ENCODE measurements at places on chromosomes 6 and 20.
A peak's percentile ranks its signal among the peaks of the same experiment; 100 is the strongest.

GRCh38 chr6:30154709-30155519 is 6.1 kb downstream of the TRIM10 start:
- DNase-seq, result peak; percentile 90

DNA sequence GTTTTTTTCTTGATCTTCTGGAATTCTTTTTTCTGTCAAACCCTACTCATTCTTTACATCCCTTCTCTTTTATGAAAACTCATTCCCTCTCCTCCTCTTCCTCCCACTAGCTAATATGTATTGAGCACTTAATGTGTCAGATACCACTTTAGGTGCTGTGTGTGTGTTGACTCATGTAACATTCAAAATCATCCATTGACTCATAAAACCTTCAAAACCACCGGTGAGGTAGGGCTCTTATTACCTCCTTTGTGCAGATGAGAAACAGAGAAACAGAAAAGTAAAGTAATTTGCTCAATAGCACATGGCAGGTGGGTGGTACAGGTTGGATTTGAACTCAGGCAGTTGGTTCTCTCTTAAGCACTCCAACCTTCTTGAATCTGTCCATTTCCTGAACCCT is 136.3 kb upstream of the NEDD9 start:
- no peak for DNase-seq

DNA sequence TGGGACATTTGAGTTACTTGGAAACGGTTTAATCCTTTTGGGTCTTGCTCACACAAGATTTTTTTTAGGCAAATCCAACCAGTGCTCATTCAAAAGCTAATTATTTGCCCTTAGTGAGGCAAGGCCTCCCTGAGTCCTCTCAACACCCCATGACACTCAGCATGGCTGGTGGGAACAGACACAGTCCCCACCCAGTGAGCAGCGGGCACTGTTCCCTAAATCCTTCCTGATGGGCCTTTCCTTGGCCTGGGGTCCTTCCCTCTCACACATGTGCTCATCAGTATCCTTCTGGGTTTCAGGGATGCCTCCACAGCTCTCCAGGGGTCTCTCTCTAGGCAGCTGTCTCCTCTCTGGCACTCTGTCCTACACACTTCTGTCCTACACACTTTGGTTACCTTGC is 28.0 kb downstream of the PLAGL2 start:
- DNase-seq, result no peak

DNA sequence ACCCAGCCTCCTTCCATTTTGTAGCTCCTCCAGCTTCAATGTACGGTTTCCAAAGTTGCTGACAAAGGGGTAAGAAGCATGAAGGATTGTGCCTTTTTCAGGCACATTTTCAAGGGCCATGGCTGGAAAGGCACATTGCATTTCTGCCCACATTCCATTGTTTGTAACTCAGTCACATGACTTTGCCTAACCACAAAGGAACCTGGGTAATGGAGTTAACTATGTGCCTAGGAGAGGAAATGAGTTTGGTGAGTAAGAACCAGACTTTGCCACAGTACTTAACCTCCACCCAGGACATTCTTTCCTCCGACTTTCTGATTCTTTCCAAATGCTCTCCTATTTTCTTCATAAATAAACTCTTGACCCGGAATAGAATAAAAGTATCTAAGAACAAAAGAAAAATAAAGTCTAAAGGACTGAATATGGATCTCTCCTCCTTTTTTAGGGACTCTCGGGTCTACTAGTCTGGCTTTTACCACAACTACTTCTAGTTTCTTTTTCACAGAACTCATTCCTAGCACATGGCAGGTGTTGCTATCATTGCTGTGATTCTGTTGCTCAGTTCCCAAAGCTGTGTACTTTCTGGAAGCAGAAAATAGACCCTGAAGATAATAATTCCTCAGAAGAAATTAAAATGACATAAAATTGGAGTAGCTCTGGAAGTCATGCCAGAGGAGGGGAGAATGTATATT is 81.5 kb upstream of the ISM1 start:
- DNase-seq, result peak; percentile 16

GRCh38 chr20:47380481-47380880 is 24.0 kb upstream of the ZMYND8 start:
- DNase-seq, result no peak

- DNase-seq, result no peak
Measured at GRCh38 chr20:55616367-55616766, 389.0 kb downstream of the CBLN4 start.

DNA sequence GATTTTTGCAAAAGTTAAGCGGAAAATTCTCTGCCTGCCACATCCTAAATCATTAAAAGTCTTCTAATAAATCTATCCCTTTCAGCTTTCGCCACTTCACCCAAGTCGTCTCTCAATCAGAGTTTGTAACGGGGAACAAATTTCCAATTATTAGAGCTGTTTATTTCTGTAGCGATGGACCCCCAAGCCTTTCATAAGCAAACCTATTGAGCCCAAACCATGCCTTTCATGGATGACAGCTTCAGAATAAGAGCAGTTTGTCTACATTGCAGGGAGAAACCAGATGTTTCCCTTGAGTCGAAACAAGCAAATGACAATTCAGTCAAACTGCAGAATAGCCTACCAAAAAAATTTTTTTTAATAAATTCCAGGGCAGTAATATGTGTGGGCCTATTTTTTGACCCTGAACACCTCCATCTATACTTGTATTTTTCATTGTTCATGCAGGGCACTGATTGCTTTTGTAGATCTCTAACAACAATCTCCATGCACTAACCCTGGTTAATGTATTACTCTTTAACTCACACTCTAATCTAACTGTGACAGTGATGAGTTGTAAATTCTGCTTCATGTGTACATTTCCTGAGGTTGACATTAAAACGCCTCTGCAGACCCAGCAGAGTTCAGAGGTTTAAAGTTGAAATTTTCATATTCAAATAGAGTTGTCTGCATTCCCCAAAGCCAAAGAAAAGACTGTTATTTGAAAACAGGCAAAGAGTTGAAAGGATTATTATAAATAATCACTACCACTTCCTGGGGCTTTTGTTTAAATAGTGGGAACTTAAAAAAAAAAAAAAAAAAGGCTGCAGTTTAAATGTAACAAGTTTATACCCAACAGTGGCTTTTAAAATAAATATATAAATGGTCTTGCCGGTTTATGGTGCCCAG is 64.5 kb downstream of the ATP9A start:
- DNase-seq, result no peak

- no peak for DNase-seq
Measured at GRCh38 chr6:161761966-161762365, 488.1 kb upstream of the AGPAT4 start.

GRCh38 chr6:143301188-143301587 is 149.3 kb downstream of the ADAT2 start:
- no peak for DNase-seq

GRCh38 chr6:73157870-73158269 is 67.4 kb downstream of the KHDC1L start:
- no peak for DNase-seq

GRCh38 chr20:56091628-56092234 is 86.4 kb upstream of the CBLN4 start:
- no peak for DNase-seq

DNA sequence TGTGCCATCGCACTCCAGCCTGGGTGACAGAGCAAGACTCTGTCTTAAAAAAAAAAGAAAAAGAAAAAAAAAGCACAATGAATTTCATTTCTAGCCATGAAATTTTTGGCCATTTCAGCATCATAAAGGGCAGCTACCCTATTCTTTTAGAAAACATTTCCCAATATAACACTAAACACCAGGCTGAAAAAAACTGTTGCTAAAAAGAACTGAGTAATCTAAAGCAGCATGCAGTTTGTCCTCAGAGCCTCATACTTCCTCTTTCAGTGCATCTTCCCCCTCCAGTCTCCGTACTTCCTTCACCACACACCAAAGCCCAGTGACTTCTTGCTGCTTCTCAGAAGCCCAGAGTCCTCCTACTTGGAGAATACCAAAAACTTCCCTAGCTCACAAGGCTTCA is 5.6 kb upstream of the IFNGR1 start:
- DNase-seq, result no peak

DNA sequence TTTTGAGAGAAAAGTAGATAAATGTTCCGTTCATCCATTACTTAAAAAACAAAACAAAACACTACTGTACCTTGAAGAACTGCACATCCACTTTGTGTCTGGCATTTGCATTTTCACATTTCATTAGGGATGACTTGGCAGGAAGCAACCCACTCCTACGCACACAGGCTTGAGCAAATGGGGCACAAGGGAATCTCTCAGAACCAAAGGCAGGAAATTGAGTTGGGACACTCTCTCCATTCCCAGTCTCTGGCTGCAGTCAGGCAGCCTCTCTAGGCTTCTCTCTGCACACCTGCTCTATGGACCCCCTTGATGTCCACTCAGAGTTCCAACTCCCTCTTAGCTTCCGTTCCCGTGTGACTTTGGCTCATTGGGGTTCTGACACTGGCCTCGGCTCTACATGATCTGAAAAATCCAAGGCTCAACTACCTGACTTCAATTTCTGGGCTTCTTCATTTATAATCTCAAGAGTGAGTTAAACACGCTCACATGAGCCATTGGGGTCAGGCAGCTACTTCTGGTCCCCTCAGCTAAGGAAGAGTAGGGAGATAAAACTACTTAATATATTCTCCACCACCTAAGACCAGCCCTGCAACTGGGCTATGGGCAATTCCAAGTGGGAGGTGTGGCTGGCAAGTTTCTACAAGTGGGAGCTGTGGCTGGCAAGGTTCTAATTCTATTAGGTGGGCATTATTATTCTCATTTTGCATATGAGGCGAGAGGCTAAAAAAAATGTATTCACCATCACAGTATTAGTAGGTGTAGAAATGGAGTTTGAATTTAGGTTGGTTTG is 251.9 kb downstream of the SOD2 start:
- DNase-seq, result peak; percentile 16

DNA sequence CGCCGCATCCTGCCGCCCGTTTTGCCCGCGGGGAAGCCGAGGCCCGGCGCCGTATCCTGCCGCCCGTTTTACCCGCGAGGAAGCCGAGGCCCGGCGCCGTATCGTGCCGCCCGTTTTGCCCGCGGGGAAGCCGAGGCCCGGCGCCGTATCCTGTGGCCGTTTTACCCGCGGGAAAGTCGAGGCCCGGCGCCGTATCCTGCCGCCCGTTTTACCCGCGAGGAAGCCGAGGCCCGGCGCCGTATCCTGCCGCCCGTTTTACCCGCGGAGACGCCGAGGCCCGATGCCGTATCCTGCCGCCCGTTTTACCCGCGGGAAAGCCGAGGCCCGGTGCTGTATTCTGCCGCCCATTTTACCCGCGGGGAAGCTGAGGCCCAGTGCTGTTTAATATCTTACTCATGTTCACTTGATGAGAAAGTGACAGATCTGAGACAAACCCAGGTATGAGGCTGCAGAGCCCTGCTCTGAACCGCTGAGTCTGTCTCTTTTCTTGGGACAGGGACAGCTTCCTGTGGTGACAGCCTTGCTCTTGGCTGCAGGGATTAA is 129.4 kb downstream of the CDH26 start:
- DNase-seq, result no peak

GRCh38 chr6:5422321-5422915 is 161.1 kb downstream of the FARS2 start:
- peak; percentile 58 for DNase-seq

DNA sequence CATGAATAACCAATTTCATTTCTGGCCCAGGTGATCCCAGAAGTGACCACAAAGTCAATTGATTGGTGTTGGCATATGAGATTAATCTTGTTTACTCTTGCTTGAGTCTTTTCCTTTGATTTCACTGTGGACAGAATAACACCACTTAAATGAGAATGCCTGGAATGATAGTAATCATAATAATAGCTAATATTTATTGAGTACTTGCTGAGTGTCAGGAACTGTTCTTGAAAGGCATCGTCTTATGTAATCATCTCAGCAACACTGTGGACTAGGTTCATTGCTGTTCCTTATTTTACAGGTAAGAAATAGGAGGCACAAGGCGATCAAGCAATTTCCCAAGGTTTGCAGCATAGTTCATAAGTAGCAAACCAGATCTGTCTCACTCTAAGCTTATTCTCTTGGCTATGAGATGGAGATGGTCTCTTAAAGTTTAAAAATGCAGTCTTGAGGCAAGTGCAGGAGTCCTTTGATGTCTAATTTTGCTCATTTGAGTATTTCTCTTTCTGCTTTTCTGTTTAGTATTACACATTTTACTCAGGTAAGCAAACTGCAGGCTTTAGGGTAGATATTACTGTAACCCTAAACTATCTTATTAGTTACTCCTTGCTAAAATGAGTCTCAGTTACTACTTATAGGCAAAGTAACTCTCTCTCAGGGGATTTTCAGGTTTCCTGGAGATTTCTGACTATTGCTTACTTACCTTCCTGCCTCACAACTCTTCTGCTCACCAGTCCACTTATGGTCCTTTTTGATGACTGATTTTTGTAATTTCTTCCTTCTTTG is 6.3 kb downstream of the ADGRG6 start:
- DNase-seq, result no peak

GRCh38 chr6:95797054-95797453 is 218.7 kb upstream of the FUT9 start:
- DNase-seq, result no peak

DNA sequence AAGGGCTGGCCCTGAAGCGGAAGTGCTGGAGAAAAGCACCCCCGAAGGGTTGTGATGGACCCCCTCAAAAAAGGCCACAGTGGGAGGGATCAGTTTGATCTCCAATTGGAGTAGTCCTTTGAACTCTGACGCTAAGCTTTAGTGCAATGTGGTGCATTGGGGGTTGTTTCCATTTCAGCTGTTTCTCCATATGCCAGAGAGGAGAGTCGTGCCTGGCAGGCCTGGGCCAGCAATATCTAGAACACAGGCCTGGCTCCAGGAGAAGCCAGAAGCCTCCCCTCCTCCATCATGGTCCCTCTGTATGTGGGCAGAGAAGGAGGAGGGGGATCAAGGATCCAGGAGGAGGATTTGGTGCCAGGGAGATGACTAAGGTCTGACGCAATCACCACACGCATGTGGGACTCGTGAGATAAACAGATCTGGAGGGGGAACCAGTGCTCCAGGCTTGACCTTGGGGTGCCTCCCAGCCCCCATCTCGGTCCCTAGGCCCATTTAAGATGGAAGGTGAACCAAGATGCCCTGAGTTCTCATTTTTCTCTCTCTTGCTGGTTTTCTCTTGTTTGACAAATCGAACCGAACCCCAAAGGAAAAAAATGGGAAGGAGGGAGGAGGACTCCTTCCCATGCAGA is 517.4 kb upstream of the JARID2 start:
- peak; percentile 57 for DNase-seq

GRCh38 chr6:87122477-87122876 is 27.6 kb upstream of the CGA start:
- no peak for DNase-seq

- no peak for DNase-seq
Measured at GRCh38 chr6:31210123-31210522, 39.6 kb upstream of the POU5F1 start.

DNA sequence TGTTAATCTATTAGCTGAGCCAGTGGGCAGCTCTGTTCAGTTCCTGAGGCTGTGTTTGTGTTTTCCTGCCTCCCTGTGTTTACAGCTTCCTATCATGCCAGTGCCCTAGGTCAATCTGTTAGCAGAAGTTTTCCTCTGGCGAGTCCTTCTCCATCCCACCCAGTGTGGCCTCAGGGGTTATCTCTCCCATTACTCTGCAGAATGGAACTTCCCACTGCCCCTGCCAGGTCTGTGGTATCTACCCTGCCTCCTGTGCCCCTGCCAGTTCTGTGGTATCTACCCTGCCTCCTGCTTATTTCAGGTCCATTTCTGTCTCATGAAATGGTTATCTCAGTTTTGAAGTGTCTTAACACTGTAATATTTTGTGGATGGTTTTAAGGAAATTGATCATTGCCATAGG is 63.1 kb downstream of the SLX4IP start:
- DNase-seq, result no peak

Data from fibroblast of upper back skin (primary cell).